ENCODE measurements at places on chromosomes 11 and 22.

GRCh38 chr11:59676205-59676604 is 7.4 kb upstream of the PATL1 start:
- no peak for DNase-seq

DNA sequence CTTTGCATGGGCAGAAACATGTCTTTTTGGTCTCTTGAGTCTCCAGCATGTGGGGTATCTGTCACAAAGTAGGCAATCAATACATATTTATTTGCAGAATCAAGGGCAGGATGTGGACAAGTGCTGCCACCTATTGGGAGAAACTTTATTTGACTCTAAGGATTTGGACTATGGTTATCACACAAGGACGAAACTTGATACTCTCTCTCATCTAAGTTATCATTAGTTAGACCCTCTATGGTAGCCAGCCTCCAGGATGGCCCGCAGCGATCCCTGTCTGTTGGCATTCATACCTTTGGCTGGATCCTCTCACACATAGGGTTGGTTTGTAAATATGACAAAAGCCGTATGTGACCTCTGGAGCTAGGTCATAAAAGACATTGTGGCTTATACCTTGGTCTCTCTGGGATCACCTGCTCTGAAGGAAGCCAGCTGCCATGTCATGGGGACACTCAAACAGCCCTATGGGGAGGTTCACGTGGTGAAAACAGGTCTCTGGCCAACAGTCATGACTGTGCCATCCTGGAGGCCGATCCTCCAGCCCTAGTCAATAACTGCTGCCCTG is 1.1 kb upstream of the FBXO7 start:
- DNase-seq: peak; percentile 28

- no peak for DNase-seq
These were observed 44.9 kb downstream of the ALG9 start for GRCh38 chr11:111826322-111826950.

DNA sequence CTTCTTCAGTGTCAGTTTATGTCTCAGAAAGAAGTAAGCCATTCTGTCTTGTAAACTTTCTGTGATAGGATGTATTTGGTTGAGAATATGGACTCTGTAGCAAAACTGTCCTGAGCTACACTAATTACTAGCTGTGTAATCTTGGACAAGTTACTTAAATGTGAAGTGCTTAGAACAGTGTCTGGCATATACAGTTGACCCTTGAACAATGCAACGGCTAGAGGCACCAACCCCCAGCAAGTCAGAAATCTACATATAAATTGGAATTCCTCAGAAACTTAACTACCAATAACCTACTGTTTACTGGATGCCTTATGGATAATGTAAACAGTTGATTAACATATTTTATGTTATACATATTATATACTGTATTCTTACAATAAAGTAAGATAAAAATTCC is 68.7 kb upstream of the GRK2 start:
- DNase-seq: no peak

DNA sequence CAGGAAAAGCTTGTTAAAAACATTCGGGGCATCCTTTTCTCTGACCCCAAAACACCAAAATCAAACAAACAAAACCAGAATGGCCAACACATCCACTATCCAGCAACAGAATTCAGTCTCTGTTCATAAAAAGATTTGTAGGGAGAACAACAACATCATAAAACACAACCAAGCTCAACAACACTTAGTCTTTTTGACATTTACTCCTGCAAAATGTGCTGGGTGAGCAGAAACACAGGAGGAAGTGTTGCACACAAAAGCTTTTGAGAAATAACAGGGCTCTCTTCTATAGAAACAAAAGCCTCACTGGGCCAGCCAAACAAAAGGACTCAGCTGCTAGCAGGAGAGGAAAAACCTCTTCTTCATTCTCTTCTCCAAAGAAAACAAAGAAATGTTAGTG is 736.0 kb upstream of the CCDC90B start:
- no peak for DNase-seq

- no peak for DNase-seq
These were observed 26.3 kb upstream of the PHF21B start for GRCh38 chr22:45036154-45036553.

- no peak for DNase-seq
These were observed 12.5 kb downstream of the PEX26 start for GRCh38 chr22:18090286-18090685.

DNA sequence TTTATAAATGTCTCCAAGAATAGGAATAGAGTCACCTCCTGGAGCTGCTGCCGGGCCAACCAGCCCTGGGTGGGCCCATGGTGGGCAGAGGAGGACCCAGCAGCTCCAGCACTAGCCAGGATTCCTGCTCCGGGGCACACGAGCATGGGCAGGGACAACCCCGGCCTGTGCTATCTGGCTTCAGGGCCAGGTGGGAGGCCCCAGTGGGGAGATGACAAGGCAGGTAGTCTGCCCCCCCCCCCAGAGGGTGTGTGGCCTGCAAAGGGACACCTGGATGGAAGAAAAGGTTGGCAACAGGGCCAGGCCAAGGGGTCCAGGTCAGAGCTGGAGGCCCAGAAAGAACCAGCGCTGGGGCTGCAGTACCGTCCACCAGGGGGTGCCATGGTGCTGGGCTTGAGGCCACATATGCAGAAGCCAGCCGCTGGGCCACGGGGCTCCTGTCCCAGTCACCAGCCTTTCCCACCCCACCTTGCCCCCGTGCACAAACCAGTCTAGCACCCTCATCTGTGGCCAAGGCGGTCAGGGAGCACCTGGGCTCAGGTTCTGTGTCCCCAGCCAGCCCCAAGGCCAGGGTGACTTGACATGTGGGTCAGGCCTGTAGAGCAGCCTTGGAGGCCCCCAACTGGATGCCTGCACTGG is 3.4 kb downstream of the TSPAN32 start:
- no peak for DNase-seq

GRCh38 chr22:37525073-37525745 is 6.0 kb upstream of the CARD10 start:
- no peak for DNase-seq

DNA sequence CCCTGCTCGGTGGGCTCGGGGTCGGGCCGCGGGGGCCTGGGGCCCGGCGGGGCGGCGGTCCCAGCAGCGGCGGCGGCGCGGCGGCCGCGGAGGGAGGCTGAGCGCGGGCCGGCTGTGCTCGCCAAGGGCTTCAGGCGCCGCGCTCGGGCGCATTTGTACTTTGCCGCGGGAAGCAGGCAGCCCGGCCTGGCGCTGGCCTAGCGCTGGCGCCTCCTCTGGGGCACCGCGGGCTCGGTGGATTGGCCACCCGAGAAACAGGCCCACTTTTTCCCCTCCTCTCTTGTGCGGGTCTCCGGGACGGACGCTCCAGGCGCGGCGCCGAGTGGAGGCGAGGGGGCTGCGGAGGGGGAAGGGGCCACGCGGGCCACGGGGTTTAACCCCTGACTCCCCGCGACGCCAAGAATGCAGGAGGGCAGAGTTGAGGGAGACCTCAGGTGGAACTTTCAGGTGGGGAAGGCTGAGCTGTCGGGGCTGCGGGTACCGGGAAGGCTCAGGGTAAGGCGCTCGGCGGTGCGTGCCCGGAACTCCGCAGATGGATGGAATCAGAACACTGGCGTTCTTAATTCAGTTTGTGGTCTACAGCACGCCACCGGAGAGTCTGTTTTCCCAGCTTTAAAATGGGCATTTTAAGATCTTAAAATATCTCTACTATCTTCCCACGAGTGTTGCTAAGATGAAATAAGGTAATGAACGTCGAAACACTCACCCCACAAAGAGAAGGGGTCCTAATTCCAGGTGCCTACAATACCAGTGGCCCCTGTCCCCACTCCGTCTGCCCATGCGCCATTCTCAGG is at the start of gene CHRDL2:
CHRDL2 (minus strand) TSS at position 126 of the 794 bp plus-strand sequence. CDS start 538 bp downstream, outside the sequence.
- no peak for DNase-seq

- DNase-seq: no peak
These were observed 92.9 kb downstream of the RPS6KA4 start for GRCh38 chr11:64451856-64452255.

- peak; percentile 23 for DNase-seq
These were observed 85.0 kb downstream of the CHST1 start for GRCh38 chr11:45580399-45580798.

DNA sequence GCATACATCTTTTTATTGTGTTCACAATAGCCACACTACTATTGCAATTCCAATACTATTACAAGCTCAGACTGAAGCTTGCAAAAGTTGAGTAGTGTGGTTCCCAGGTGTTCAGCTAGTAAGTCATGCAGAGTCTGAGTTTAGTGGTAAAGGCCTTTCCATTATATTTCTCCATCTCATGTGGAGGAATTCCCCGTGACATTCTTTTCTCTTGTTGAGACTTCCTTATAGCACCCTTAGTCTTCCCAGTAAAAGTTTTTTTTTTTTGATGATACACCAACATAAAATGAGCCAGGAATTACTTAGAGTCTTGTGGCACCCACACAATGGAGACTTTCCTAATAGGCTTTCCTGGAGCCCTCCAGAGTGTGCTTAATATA is 110.8 kb downstream of the UVRAG start:
- no peak for DNase-seq

DNA sequence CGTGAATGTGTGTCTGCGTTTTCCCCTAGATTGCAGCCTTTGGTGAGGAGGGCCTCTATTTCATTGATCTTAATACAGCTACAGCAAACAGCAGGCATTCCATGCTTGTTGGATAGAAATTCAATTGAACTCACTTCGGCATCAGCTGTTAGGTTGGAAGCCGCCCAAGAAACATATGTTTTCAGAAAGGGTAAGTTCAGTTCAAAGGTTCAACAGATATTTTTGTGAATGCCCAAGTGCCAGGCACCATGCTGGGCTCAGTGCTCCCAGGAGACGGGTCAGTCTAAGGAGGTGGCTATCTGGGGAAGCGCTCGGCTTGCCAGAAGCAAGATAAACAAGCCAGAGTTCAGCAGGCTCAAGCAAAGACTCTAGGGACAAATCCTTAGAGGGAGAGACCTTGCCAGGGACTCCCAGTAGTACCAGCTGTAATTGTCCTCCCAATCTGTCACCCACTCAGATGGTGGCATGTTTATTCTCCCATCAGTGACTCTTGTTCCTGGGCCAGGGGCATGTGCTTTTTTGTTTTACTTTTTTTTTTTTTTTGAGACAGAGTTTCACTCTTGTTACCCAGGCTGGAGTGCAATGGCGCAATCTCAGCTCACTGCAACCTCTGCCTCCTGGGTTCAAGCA is 64.5 kb upstream of the LARGE1 start:
- DNase-seq: no peak

DNA sequence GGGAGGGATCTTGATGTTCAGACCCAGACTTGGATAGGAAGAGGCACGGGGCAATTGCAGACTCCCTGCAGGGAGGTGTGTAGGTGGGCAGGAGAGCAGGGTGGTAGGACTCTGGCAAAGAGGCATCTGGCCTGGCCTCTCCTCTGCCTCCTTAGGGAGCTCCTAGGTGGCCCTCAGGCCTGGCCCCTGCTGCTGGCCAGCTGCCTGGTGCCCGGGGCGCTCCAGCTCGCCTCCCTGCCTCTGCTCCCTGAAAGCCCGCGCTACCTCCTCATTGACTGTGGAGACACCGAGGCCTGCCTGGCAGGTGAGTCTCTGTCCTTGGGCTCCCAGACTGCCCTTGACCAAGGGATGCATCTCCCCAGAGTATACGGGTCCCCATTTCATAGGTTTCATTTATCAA is 16.6 kb upstream of the MIF start:
- no peak for DNase-seq

DNA sequence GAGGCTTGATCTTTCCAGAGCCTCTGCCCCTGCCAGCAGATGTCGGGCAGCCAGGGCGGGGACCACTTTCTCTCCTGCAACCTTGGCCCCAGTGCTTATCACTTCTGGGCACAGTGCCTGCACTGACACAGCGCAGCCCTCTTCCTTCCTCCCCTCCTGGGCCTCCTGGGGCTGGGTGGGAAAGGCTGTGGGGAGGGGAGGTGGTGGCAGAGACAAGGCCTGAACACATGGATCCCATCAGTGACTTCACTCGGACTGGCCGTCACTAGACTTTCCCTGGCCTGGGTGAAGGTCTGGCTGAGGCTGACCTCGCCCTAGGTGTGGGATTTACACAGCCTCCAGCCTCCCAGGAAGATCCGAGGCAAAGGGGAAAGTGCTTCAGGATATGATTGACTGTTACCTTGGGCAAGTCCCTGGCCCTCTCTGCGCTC is 68.1 kb downstream of the LRRC32 start:
- no peak for DNase-seq

DNA sequence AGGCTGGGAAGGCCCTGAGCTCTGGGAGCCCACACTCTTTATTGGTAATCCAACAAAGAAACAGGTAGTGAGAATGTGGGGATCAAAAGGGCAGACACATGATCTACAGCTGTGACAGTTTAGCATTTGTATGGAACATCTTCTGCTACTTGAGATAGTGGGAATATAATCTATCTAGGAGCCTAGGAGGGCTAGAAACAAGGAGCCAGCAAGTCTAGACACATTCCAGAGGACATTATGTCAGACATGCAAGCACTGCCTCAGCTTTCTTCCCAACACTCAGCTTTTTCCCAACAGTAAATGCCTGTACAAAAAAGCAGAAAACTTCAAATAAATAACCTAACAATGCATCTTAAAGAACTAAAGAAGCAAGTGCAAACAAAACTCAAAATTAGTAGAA is 1150.6 kb upstream of the RAG2 start:
- DNase-seq: no peak

- peak; percentile 47 for DNase-seq
These were observed 8.2 kb downstream of the PHF21A start for GRCh38 chr11:46112961-46113607.

GRCh38 chr11:123301013-123301591 is 106.1 kb upstream of the CLMP start:
- no peak for DNase-seq

- DNase-seq: no peak
These were observed 13.0 kb downstream of the CLPB start for GRCh38 chr11:72421351-72421750.

- DNase-seq: no peak
These were observed 44.0 kb downstream of the RPUSD4 start for GRCh38 chr11:126167488-126167887.

- DNase-seq: no peak
These were observed 84.3 kb upstream of the SYN3 start for GRCh38 chr22:33142282-33143055.

- no peak for DNase-seq
These were observed 101.0 kb upstream of the PARVA start for GRCh38 chr11:12276356-12276755.

DNA sequence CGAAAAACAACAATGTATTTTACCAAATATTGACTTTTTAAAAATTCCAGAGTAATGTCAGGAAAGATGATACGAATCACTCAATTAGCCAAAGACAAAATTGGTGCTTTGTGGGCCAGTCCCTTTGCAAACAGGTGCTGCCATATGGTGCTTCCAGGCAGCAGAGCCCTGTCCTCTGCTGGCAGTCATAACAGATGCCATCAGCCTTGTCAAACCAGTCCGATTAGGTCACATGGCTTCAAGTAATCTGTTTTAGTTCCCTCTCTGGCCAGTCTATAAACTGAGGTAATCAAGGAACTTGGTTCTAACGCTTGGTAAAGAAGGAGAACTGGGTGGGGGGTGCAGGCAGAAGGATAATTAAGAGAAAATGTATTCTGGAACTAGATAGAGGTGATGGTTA is 49.1 kb upstream of the CAPRIN1 start:
- no peak for DNase-seq

Data from iPS DF 19.7 (cell line).